ENCODE measurements at places on chromosomes 1 and 21.

- peaks cover 10% of the 10 kb centered on the region for H3K4me1 ChIP-seq
- H3K27ac ChIP-seq: no peak overlapping the region
- H3K36me3 ChIP-seq: no peaks in the 10 kb centered on the region
- H3K4me3 ChIP-seq: no peak overlapping the region
Measured at GRCh38 chr1:1680912-1681273, 11.7 kb downstream of the SLC35E2B start.

DNA sequence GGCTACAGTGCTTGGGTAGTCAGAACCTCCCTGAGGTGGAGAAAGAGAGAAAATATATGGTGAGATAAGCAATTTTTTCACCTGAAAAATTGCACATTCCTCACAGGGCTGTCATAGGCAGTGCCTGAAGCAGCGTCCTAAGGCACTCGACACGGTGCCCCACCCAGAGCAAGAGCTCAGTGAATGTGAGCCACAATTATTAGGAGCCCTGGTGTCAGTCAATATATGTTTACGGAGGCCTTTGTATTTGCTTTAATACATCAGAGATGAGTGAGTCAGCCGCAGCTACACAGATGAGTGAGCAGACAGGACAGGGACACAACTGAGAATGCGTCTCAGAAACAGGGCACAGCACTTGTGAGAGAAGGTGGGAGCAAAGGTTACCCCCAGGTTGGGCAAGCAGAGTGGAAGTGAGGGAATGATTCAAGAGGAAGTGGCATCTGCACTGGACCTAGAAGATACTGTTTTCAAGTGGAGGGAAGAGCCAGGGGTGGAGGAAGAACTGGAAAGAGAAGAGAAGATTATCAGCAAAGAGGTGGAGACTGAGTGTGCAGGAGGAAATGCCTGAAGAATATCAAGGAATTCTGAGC lies 5.2 kb upstream of the PIGC start:
- H3K27ac ChIP-seq: no peak overlapping the region
- no peaks in the 10 kb centered on the region for H3K4me1 ChIP-seq
- no peaks in the 10 kb centered on the region for H3K27me3 ChIP-seq
- H3K4me3 ChIP-seq: no peak overlapping the region
- DNase-seq: no peak

GRCh38 chr21:41589620-41590175 lies 81.7 kb upstream of the TMPRSS2 start:
- H3K4me3 ChIP-seq: no peak overlapping the region
- DNase-seq: no peak
- H3K4me1 ChIP-seq: peaks cover 4% of the 10 kb centered on the region
- no peak overlapping the region for H3K27ac ChIP-seq
- no peaks in the 10 kb centered on the region for H3K27me3 ChIP-seq

- no peak overlapping the region for H3K27ac ChIP-seq
- no peak overlapping the region for H3K4me3 ChIP-seq
- H3K4me1 ChIP-seq: no peaks in the 10 kb centered on the region
- H3K36me3 ChIP-seq: no peaks in the 10 kb centered on the region
- no peak for DNase-seq
Measured at GRCh38 chr1:54007613-54008012, 10.4 kb downstream of the LDLRAD1 start.

DNA sequence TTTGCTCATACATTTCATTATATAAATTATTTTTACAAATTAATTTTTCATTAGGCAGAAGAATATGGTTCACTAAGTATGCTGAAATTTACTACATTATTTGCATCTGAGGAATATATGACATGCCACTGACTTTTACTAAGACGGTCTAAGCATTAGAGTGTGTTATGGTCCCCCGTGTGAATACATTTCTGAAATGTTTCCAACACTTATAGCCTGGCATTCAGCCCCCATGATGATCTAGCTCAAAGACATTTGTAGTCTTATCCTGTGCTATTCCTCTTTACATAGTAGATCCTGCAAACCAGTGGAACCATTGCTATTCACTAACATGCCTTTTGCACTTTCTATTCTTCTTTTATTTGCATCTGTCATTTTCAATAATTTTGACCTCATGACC lies 1878.0 kb downstream of the MRPL39 start:
- no peak for DNase-seq
- H3K4me3 ChIP-seq: no peak overlapping the region
- no peaks in the 10 kb centered on the region for H3K36me3 ChIP-seq
- H3K4me1 ChIP-seq: no peaks in the 10 kb centered on the region
- H3K27me3 ChIP-seq: no peaks in the 10 kb centered on the region

DNA sequence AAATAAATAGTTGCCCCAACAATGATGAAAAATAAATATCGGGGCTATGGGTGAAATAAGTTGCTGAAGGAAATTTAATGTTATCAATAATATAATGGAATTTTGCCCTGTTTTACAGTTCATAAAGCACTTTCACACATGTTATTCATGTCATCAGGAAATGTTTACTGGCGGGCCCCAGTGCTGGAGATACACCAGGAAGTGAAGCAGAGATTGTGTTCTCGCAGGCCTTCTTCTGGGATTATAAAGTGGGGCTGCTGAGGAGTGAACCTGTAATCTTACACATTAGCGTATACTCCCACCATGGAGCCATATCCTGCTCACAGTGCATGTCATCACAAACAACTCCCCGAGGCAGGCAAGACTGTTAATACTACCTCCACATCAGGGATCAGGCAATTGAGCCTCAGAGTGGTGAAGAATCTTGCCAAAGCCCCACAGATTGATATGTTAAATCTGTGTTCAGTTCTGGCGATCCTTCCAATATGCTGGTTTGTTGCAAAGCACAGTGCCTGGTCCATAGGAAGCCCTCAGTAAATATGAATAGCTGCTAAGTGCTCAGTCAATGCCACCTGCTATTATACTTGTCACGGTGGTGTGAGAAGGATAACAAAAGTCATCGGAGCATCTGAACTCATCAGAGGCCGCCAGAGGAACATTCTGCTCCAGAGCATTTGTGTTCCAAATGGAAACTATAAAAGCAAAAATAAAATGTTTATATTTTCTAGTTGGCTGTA lies 104.4 kb upstream of the UBE2U start:
- no peak overlapping the region for H3K4me3 ChIP-seq
- H3K27me3 ChIP-seq: no peaks in the 10 kb centered on the region
- no peak overlapping the region for H3K27ac ChIP-seq
- H3K4me1 ChIP-seq: no peaks in the 10 kb centered on the region

Measured in iPS DF 6.9 (cell line).